ENCODE measurements at places on chromosomes 1 and 21.

GRCh38 chr1:25577134-25577920 is 33.9 kb downstream of the LDLRAP1 start:
- no peak for DNase-seq

- DNase-seq, result no peak
Observed at GRCh38 chr1:200154069-200154767, 126.7 kb downstream of the NR5A2 start.

- DNase-seq, result no peak
Observed at GRCh38 chr21:31405604-31406003, 61.5 kb upstream of the TIAM1 start.

DNA sequence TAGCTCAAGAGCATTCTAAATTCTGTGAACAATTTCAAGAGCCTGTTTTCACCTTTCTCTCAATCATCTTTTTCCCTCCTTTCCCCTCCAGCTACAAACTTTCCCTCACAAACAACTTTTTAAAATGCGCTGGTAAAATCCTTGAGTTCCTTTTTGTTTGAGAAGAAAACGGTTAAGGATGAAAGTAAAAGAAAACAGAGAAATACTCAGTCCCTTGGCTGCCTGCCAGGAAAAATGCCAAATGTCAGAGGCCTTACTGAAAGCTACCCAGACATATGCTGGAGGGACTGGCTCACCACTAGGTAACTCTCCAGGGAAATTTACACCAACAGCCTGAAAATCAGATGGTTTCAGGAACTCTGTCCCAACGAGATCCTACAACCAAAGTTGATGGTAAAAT is 11.0 kb upstream of the SERBP1 start:
- DNase-seq, result peak; percentile 64

- no peak for DNase-seq
Observed at GRCh38 chr1:116152577-116152943, 41.4 kb downstream of the MAB21L3 start.

DNA sequence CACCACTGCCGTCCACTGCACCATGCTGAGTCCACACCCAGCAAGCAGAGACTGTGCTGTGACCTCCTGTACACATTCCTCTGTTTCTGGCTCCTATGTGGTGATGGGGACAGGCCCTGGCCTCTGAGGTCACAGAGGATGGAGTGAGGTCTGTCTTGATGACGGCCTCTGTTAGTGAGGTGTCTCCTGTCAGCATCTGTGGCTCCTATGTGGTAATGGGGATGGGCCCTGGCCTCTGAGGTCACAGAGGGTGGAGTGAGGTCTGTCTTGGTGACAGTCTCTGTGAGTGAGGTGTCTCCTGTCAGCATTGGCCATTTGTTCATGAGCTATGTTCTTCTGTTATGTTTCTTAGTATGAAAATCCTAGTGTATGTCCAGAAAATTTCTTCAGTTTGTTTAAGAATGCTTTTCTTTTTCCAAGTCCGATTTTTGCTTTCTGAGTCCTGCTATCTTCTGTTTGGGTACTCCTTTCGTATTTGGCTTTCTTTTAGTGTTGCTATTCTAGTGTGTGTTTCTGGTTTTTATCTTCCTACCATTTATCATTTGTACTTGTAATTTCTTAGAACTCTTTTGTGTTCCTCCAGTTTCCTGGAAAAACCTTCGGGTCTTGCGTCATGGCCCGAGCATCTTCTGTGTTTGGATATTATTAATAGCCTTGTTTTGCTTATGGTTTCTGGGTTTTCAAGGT is 13.4 kb downstream of the SNAP47 start:
- no peak for DNase-seq

DNA sequence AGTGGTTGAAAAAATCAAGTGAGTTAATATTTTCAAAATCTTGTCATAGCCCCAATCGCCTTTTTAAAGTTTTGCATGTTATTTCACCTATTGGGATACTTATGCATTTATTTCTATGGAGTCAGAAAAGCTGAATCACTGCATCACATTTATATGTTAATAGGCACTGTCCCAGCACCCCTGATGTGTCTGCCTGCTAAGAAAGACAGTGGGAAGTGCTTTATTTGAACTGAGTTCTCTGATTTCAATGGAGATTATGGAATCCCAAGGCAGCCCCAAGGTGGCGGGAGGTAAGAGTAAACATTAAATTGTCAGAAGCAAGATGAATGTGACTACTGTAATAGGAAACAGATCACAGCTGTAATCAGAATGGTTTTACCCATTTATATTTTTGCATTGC is 2225.7 kb downstream of the NCAM2 start:
- DNase-seq, result no peak

GRCh38 chr1:226680653-226681052 is 58.4 kb downstream of the ITPKB start:
- no peak for DNase-seq

- peak; percentile 18 for DNase-seq
Observed at GRCh38 chr1:150516616-150517015, 1.1 kb downstream of the FALEC start.

DNA sequence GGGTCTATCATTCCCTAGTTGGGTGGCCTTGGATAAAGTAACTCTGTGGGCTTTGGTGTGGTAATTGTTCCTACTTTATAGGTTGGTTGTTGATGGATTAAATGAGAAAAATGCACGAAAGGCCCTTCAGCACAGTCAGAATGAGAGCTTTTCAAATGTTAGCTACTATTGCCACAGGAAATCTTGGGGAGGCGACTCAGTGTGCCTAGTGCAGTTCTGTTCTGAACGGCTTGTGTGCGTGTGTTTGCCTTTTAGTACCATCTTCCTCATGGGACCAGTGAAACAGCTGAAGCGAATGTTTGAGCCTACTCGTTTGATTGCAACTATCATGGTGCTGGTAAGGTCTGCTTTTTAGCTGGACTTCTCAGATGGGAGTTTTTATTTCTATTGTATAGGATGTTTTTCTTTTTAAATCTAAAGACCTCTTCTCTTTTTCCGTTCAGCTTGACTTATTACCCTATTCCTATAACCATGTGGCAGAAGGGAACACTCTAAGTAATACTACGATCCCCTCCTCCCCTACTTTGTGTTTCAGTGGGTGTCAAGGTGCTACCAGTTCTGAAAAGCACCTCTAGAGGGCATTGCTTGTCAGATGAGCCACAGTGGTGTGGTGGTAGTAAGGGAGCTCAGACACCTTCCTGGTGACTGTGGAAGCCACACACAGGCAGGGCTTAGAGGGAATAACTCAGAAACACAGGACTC is 9.2 kb downstream of the SFT2D2 start:
- peak; percentile 84 for DNase-seq

DNA sequence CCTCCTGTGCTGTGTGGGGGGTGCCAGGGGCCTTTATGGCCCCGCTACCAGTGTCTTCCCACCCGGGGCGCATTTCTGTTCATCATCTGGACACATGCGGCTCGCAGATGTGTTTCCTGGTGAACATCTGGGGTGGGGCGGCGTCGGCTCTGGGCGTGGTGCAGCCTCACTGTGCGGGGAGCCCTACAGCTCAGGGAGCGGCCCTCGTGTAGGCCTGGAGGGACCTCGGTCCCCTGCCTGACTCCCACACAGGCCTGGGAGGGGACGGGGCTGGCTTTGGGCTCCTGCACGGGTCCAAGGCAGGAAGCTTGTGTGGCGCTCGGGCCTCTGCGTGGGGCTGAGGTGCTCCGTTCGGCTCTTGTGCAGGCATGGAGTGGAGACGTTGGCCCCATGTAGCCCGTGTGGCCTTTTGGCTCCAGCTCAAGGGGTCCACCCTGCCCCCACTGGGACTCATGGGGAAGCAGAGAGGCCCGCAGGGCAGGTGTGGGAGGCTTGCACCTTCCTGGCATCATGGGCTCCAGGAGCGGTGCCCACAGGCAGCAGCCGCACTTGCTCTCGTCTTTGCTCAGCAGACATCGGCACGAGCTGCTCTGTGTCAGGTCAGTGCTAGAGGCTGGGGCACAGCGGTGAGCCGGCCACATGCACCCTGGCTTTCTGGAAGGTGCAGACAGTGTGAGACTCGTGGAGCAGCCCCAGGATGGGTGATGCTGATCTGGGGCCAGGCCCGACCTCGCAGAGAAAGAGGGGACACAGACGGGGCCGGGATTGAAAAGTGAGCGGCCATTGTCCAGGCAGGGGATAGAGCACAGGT is 90.1 kb upstream of the ACTRT2 start:
- no peak for DNase-seq

- no peak for DNase-seq
Observed at GRCh38 chr1:76075188-76075489, 593 bp downstream of the ST6GALNAC3 start.

- peak; percentile 88 for DNase-seq
Observed at GRCh38 chr21:25837533-25838265, 102.9 kb downstream of the GABPA start.

DNA sequence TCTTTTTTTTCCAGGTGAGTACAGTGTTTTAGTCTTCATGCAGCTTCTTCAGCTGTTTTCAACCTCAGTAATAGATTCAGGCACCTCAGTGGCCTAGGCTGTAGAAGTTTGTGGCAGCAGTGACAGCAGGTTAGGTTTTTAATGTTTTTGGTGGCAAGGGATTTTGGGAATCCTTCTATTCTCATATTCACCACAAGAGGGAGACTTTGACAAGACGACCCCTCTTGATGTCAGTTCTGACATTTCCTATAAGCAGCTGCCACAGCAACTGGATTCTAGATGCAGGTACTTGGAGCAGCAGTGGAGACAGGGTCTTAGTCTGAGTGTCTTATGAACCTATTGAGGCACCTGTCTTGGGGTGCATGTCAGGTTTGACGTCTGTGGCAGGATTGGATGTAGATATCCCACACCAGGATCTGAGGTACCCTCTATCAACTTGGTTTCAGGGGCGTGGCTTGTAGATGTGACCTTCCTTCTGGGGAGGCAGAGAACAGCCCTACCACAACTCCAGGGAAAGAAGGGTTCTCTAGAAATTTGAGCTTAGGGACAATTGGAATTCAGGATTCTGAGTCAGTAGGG is 1104.2 kb upstream of the TMPRSS15 start:
- DNase-seq, result peak; percentile 39

DNA sequence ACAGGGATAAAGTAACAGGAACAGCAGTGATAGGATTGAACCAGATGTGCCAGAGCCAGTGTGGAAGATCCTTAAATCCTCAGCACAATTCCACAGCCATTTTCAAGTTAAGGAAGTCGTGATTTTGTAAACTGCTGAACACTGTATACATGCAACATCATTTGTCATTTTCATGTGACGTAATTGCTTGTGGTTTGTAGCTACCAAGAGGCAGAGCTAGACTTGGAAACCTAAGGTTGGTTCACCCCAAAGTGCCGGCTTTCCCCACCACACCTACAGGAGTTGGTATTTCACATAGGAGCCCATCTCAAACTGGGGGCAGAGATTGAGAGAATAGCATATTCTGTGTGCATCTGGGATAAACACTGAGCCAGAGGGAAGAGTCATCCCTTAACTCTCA is 113.9 kb downstream of the CAPN8 start:
- DNase-seq, result no peak

DNA sequence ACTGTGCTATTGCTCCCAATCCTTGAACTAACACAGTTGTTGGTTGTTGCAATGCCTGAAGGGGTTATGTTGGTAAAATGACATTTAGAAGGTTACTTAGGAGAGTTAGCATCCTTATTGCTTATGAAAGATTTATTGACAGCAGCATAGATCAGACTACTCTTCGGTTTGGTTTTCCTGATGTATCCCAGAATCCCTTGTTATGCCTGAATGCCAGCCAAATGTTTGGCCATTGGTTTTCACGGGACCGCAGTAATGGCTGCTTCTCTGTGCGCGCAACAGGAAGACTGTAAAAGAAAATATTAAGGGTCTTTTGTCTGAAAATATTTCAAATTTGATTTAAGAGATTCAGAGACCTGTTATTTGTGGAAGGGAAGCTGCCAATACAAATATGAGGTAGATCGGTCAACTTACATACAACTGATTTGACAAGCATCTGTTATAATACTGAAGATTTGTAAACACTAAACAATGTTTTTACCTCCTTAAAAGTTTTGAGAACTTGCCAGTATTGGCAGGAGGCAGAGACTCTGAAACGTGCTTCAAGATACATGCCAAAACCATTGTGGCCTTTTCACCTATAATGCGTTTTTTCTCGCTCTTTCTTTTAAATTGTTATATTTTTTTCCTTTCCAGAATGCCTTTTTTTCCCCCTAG is 8.3 kb downstream of the NFIA start:
- no peak for DNase-seq

- DNase-seq, result no peak
Observed at GRCh38 chr1:94927405-94928175, 680 bp upstream of the CNN3 start.

DNA sequence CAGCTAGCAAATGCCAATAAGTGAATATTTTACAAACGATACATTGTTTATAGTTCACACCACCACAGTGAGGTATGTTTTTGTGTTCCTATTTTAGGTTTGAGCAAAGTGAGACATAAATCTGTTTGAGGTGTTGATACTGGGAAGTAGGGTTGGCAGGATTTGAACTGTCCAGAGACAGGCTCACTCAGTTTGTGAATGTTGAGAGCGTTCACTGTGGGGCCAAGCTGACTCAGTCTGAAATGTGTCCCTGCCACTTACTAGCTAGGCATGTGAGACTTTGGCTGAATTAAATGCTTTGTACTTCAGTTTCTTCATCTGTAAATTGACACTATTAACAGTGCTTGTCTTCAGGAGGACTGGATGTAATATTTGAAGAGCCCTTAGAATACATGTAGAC is 35.1 kb downstream of the DIRAS3 start:
- no peak for DNase-seq

DNA sequence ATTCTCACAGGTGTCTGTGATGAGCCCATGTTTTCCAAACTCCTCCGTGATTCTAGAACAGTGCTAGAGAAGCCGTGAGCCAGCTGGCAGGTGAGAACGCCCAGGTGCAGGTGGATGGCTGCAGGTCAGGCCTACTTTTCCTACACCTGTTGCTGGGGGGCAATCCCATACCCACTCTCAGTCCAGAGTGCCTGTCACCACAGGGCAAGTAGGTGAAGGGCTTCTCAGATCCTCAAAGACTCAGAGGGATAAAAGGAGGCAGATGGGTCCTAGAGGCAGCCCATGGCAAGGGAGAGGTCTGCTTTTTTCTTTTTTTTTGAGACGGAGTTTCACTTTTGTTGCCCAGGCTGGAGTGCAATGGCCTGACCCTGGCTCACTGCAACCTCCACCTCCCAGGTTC is 50.7 kb upstream of the H6PD start:
- no peak for DNase-seq

DNA sequence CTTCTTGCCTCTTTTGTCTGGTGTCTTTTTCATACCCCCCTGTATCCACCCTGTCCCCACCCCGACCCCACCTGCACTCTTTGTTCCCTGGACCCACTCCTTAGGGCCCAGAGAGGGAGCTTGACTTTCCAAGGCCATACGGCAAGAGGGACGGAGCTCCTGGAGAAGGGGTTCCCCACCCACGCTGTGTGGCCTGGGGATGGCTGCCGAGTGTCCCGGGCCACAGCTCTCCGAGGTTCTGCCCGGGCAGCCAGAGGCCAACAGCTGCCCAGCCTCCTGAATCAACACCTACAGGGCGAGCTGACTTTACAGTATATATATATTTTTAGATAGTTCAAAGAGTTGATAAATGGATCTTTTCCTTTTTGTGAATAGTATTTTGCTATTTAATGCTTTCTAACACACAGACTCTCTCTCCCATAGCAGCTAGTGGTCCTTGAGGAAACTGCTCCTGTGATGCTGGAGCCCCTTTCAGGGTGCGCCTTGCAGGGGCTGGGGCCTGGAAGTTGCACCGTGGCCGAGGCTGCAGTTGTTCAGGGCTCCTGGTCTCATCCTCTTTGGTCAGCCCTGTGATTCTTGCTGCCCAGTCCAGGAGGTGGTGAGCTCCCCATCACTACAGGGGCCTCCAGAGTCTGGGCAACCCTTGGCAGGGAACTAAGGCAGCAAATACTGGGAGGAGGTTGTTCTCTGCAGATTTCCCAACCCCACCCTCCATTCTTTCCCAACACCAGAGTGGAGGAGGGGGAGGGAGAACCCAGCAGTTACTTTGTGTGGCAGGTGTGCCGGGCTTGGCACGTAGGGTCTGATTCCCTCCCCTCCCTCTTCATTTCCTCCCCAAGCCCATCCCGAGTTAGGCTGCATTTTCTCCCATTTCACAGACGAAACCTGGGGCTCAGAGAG is 321.6 kb downstream of the PTPRU start:
- DNase-seq, result no peak

Data from MCF 10A (cell line).